ENCODE measurements at places on chromosomes 5 and 9.

DNA sequence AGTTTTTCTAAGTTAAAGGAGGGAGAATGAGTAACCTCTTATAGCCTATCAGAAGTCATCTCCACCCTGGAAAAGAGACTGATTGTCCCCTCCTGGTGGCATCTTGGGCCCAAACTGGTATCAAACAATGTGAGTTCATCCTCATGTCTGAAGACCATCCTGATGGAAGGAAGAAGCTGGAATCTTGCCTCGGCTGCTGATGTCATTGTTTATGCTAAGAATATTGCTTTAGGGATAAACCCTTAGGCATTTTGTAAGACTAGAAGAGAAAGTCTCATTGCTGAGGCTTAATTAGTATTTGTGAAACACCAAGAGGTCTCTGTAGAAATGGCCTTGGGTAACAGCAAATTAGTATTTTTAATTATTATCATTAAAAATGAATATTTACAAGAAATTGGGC lies 65.7 kb upstream of the KCNN2 start:
- DNase-seq = no peak

GRCh38 chr5:55708732-55709131 lies 3.4 kb downstream of the SLC38A9 start:
- no peak for DNase-seq

DNA sequence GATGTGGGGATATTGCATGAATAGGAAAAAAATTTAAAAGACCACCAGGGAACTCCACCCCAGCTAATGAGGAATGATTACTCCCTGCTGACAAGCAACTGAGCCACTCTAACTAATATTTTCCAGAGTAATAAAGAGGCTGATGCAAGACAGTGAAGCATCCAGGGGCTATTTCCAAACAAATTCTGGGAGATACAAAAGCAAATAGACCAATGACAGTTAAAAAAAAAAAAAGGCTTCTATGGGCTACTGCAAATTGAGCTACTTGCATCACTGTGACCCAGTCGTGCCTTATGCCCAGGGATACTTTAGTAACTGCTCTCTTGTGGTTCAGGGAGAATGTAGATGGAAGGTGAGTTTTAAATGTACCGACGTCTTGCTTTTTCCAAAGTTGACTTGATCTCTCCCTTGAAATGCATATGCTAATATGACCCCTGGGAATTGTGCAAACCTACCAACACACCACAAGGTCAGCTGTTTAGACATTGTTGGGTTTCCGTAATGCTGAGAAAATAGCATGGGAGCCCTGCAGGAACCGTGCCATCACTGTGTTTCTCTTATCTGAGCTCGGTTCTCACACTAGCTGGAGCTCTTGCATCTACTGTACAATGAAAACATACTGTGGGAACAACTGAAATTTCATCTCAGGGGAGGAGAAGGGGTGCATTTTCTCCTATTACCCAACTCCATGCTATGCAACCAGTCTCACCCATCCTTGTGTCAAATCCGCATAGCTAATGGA lies 250.6 kb upstream of the MAP3K1 start:
- no peak for DNase-seq

DNA sequence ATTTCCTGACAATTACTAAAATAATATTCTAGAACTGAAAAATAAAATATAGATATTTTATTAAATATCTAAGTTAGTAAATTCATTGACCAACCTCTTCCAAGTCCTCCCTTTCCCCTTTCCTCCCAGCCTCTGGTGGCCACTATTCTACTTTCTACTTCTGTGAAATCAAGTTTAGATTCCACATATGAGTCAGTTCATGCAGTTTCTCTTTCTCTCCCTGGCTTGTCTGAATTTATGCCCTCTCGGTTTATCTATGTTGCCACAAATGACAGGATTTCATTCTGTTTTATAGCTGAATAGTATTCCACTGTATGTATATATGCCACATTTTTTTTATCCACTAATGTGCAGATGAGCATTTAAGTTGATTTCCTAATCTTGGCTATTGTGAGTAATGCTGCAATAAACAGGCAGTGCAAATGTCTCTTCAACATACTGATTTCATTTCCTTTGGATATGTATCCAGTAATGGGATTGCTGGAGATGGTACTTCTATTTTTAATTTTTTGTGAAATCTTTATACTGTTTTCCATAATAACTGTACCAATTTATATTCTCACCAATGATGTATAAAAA lies 52.3 kb downstream of the WDR36 start:
- DNase-seq = no peak

GRCh38 chr9:118635416-118635815 lies 733.8 kb downstream of the BRINP1 start:
- no peak for DNase-seq

- DNase-seq = no peak
Observed at GRCh38 chr9:86637515-86637914, 283.3 kb upstream of the TUT7 start.

DNA sequence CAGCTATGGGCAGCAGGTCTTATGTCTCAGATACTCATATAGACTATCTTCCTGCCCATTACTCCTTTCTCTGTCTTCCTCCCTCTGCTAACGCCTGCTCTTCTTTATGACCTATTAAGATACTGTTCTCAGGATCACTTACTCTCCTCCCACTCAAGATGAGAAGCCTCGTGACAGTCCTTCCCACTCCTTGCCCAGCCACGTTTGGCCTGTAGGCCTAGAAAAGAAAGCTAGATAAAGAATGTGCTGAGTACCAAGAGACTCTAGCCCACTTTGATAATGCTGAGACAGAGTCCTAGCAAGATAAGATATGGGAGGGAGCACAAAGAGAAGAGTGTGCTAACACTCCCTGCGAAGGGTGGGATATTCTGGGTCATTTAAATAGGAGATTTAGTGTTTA lies 6.8 kb upstream of the DENND4C start:
- DNase-seq = no peak

DNA sequence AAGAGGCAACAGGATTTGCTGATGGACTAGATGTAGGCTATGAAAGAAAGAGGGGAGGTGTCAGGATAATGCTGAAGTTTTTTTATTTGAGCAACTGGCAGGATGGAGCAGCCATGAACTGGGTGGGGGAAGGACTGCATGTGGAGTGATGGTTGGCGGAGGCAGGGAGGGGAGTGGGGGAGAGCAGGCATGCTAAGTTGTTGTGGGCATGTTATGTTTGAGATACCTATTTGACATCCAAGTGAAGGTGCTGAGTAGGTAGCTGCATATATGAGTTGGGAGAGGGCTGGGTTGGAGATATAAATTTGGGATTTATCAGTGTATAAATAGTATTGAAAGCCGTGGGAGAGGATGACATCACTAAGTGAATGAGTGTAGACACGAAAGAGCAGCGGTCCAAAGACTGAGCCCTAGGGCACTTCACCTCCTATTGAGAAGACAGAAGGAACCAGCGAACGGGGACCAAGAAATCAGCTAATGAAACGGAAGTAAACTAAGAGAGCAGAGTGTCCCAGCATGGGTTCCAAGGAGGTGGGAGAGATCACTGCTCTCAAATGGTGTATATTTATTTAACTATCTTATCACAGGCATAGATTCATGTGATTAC lies 7.4 kb downstream of the BSPRY start:
- DNase-seq = no peak

- DNase-seq = no peak
Observed at GRCh38 chr5:39654715-39655114, 229.9 kb upstream of the DAB2 start.

DNA sequence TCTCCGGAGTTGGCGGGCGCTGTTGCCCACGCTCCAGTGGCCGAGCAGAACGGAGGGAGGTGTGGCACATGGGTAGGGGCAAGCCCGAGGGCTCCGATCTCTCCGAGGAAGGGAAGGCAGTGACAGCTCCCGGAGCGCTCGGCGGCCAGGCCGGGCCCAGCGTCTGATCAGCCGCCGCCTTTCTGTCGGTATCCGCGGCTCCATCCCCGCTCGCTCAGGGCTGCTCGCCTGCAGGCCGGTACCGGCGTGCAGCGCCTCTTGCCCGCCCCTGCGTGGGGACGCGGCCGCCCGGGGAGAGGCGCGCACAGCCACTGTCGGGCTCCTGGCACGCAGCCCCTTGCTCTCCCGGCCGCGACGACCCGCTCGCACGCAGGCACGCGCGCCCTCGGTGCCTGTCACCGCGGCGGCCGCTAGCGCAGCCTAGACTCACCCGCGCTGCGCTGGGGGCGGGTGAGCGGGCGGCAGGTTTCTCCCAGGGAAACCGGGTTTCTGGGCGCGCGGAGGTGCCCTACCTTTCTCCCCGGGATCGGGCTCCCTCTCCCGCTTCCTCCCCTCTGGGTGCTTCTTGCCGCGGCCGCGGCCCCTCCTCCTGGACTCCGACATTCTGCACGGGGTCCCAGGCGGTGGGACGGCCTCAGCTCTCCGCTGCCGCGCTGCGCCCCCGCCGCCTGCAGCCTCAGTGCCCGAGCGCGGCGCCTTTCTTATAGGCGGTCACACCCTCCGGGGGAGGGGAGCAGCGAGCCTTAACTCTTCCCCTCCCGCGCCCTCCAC lies 108.4 kb downstream of the PSD2 start:
- no peak for DNase-seq

DNA sequence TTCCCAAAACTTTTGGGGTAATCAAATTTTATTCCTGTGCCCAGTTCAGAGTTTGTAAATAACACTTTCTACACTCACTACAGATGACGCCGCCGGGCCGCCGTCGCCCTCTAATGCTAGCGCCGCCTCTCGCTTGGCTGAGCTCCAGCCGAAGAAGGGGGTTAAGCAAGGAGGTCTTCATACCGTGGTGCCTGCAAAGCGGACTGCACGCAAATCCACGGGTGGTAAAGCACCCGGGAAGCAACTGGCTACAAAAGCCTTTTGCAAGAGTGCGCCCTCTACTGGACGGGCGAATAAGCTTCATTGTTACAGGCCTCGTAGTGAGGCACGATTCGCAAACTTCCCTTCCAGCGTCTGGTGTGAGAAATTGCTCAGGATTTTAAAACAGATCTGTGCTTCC lies 280.4 kb downstream of the MEF2C start:
- DNase-seq = no peak
